Smooth muscle cell of trachea (primary cell): ENCODE measurements at places on chromosomes 2 and 18. TPM values are rescaled to one million over a fixed set of nuclear protein-coding genes. Genes with fewer than 3 reads are reported as not detected.

UBXN4 gene
- 57.7 and 74.5 TPM in 2 replicates for total RNA-seq

CHN1 gene
- total RNA-seq = 47.6 and 59.2 TPM in 2 replicates

ALPG gene
- total RNA-seq = not detected in 2 replicates

CNGA3 gene
- total RNA-seq = under 0.01 and 0.17 TPM in 2 replicates

ATP6V1C2 gene
- under 0.01 TPM in 1 of 2 replicates, not detected in the other for total RNA-seq

IL1F10 gene
- not detected in 2 replicates for total RNA-seq

TFCP2L1 gene
- total RNA-seq = under 0.01 TPM in 1 of 2 replicates, not detected in the other

DNAJB2 gene
- 49.0 and 136 TPM in 2 replicates for total RNA-seq

EFHD1 gene
- under 0.01 TPM in 1 of 2 replicates, not detected in the other for total RNA-seq

CARF gene
- 7.3 and 7.6 TPM in 2 replicates for total RNA-seq

GKN2 gene
- total RNA-seq = not detected in 2 replicates

RUFY4 gene
- not detected in 2 replicates for total RNA-seq

MLPH gene
- total RNA-seq = 3.1 and 18.0 TPM in 2 replicates

MITD1 gene
- 19.4 and 35.6 TPM in 2 replicates for total RNA-seq

FSHR gene
- not detected in 2 replicates for total RNA-seq

C1QL2 gene
- not detected in 2 replicates for total RNA-seq

DOK6 gene
- 1.5 and 5.6 TPM in 2 replicates for total RNA-seq

RANBP2 gene
- 61.5 and 71.1 TPM in 2 replicates for total RNA-seq

NR4A2 gene
- total RNA-seq = 0.15 and 0.33 TPM in 2 replicates

SLC14A1 gene
- 62.7 and 81.0 TPM in 2 replicates for total RNA-seq

COLEC12 gene
- total RNA-seq = 122 and 177 TPM in 2 replicates

TMBIM1 gene
- 111 and 299 TPM in 2 replicates for total RNA-seq

FBXO36 gene
- 2.5 and 4.9 TPM in 2 replicates for total RNA-seq

RSAD2 gene
- 0.44 and 0.50 TPM in 2 replicates for total RNA-seq

CLHC1 gene
- total RNA-seq = 8.9 and 13.5 TPM in 2 replicates

CNDP1 gene
- not detected in 2 replicates for total RNA-seq

KCNG3 gene
- under 0.01 TPM in 1 of 2 replicates, not detected in the other for total RNA-seq

AMER3 gene
- total RNA-seq = under 0.01 TPM in 1 of 2 replicates, not detected in the other

KLHL14 gene
- total RNA-seq = not detected in 2 replicates

ZFAND2B gene
- total RNA-seq = 24.5 and 25.9 TPM in 2 replicates

INPP4A gene
- 18.8 and 33.2 TPM in 2 replicates for total RNA-seq

SKA1 gene
- total RNA-seq = 1.5 and 15.6 TPM in 2 replicates

NPHP1 gene
- total RNA-seq = 5.1 and 8.3 TPM in 2 replicates

KCNJ3 gene
- not detected in 2 replicates for total RNA-seq

UGT1A8 gene
- not detected in 2 replicates for total RNA-seq

FBXO48 gene
- 0.29 and 0.33 TPM in 2 replicates for total RNA-seq

SKOR2 gene
- total RNA-seq = not detected in 2 replicates

FAM237A gene
- total RNA-seq = not detected in 2 replicates

ARHGAP28 gene
- 13.4 and 21.5 TPM in 2 replicates for total RNA-seq

C1GALT1C1L gene
- total RNA-seq = 0.50 and 1.0 TPM in 2 replicates

FAHD2A gene
- 23.8 and 35.6 TPM in 2 replicates for total RNA-seq

MARCO gene
- not detected in 2 replicates for total RNA-seq

CD302 gene
- total RNA-seq = 9.8 and 10.0 TPM in 2 replicates

ALK gene
- total RNA-seq = under 0.01 and 0.17 TPM in 2 replicates

YES1 gene
- 102 and 117 TPM in 2 replicates for total RNA-seq

GCKR gene
- 0.17 and 1.0 TPM in 2 replicates for total RNA-seq

OXER1 gene
- 0.17 TPM in 1 of 2 replicates, not detected in the other for total RNA-seq

NETO1 gene
- total RNA-seq = 0.17 TPM in 1 of 2 replicates, not detected in the other

DSG4 gene
- total RNA-seq = not detected in 2 replicates

RTKN gene
- total RNA-seq = 22.3 and 24.0 TPM in 2 replicates

CDCA7 gene
- 1.3 and 4.7 TPM in 2 replicates for total RNA-seq

CYP26B1 gene
- under 0.01 and 0.50 TPM in 2 replicates for total RNA-seq

KCNG2 gene
- total RNA-seq = 0.73 and 3.3 TPM in 2 replicates

MCEE gene
- 23.5 and 29.8 TPM in 2 replicates for total RNA-seq

SPHKAP gene
- total RNA-seq = under 0.01 TPM in 1 of 2 replicates, not detected in the other

CCDC141 gene
- under 0.01 and 0.29 TPM in 2 replicates for total RNA-seq

GKN1 gene
- total RNA-seq = not detected in 2 replicates

AKAIN1 gene
- total RNA-seq = not detected in 2 replicates

SERPINB4 gene
- total RNA-seq = not detected in 2 replicates

UCN gene
- total RNA-seq = 1.5 and 1.8 TPM in 2 replicates
